ENCODE measurements at places on chromosomes 6 and 20. TPM values are rescaled to one million over a fixed set of nuclear protein-coding genes. Genes with fewer than 3 reads are reported as not detected.

The XRN2 gene
- 85.5 TPM for total RNA-seq

The CTAGE9 gene
- total RNA-seq: not detected

The LIME1 gene
- total RNA-seq: 2.1 TPM

The TBXT gene
- not detected for total RNA-seq

The COL20A1 gene
- not detected for total RNA-seq

Measured in aortic smooth muscle cell (primary cell).